T-helper 2 cell treated with Interferon-gamma antibody and Interleukin-4, amounts not matched to agents 5 μg/mL and 100 μg/mL, for 36 hours (primary cell): ENCODE measurements at places on chromosomes 2 and 18.

DNA sequence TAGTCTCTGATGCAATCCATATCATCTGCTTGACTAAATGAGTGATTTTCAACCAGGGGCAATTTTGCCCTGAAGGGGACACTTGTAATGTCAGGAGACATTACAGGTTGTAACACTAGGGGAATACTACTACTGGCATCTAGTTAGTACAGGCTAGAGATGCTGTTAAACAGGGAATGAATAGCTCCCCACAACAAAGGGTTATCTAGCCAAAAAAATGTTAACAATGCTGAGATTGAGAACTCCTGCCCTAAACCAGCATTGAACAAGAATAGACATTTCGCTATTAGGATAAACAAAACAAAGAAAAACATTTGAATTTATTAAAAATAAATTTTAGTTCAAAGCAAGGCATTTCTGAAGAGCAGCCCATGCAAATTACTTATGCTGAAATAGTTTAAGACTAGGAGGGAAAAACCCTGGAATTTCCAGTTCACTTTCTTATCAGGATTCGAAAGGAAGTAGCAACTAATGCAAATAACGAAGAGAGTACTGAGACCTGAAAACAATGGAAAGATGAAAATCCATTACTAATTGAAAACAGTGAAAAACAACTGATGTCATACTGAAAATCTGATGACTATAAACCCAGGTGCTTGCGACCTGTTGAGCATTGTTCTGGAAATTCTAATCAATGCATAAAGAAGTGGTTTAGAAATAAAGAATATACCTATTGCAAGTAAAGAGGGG is 53.1 kb downstream of the CAB39 start:
- no peak for DNase-seq

GRCh38 chr2:38789691-38790090 is 11.7 kb downstream of the GEMIN6 start:
- no peak for DNase-seq

GRCh38 chr18:4119813-4120212 is 335.3 kb downstream of the DLGAP1 start:
- DNase-seq = no peak

DNA sequence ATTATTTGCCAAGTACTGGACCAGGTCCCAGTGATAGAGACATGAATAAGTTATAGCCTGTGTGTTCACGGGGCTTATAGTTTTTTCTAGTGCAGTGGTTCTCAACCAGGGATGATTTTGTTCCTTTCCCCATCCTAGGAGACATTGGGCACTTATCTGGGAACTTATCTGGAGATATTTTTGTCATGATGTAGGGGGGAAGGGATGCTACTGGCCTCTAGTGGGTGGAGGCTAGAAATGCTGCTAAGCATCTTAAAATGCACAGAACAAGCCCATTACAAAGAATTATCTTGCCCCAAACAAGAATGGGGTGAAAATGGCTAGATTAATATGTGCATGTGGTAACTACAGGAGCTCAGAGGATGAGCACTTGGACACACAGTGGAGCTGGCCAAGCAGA is 75.2 kb downstream of the KLHL29 start:
- DNase-seq = no peak

DNA sequence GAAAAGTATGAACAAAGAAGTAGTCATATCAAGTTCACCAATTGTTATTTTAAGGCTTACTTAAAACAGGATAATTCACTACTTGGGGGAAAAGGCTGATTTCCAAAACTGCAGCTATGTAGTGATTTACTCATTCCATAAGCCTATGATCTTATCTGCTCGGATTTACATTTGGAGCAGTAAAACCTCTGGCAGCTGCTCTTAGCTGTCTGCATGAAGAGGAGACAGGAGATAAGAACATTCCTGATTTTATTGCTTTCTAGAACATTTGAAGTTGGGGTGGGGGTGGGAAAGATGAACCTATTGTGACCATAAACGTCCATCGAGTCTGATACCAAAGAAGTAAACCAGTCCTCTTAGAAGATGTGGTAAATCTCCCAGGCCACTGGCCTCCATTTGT is 120.9 kb downstream of the MMADHC start:
- DNase-seq = no peak
